Stimulated activated CD4-positive, alpha-beta T cell treated with anti-CD3 and anti-CD28 coated beads, TNF-alpha, amount 100 ng/mL, for 1 hour (primary cell): ENCODE measurements at places on chromosomes 16 and 17.

- no peak for DNase-seq
Observed at GRCh38 chr16:77690416-77690815, 31.9 kb upstream of the NUDT7 start.

DNA sequence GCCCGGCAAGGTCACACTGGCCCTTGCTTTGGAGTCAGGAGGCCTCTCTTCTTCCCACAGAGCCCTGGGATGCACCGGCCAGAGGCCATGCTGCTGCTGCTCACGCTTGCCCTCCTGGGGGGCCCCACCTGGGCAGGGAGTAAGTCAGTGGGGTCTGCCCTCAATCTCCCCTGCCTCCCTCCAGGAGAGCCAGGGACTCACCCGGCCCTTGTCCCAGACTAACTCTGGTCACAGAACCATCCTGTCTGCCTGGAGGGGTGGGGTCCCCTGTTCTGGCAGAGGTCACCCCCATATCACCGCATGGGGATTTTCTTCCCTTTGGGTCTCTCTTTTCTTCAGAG lies 222 bp downstream of the ZG16B start:
- no peak for DNase-seq

GRCh38 chr16:83733301-83733700 lies 74.5 kb upstream of the HSBP1 start:
- no peak for DNase-seq

GRCh38 chr16:88340755-88341150 lies 42.0 kb upstream of the ZNF469 start:
- DNase-seq = no peak

DNA sequence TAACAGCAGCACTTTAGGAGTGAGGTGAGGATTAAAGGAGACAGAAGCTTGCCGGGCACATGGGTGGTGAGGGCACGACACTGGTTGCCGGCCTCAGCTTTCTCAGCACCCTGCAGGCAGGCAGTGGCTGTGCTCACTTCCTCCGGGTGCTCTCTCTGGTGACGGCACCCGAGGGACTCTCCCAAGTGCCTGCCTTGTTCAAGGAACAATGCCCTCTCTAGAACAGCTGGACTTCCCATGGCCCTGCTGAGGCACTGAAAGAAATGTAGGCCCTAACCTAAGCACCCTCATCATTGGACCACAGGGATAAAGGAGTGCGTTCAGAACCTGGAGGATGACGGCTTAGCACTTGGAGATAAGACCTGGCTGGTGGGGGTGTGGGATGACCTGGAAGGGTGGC lies 72.7 kb downstream of the N4BP1 start:
- DNase-seq = no peak

DNA sequence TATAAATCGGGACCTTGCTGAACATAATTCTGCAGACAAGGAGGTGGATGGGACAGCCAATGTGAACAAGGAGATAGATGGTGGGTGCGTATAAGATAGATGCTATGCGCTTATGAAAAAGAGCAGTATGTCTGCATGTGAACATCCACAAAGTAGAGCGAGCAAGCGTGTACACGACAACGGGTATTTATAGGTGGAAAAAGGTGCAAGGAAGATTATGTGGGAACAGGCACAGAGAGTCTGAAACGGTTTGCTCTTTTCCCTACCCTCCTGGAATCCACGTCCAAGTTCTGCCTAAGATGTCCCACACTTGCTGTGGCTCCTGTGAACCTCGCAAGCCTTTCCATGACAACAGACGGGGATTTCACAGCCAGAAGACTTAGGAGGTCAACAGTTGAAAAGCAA lies 43.0 kb downstream of the SNX11 start:
- DNase-seq = no peak

DNA sequence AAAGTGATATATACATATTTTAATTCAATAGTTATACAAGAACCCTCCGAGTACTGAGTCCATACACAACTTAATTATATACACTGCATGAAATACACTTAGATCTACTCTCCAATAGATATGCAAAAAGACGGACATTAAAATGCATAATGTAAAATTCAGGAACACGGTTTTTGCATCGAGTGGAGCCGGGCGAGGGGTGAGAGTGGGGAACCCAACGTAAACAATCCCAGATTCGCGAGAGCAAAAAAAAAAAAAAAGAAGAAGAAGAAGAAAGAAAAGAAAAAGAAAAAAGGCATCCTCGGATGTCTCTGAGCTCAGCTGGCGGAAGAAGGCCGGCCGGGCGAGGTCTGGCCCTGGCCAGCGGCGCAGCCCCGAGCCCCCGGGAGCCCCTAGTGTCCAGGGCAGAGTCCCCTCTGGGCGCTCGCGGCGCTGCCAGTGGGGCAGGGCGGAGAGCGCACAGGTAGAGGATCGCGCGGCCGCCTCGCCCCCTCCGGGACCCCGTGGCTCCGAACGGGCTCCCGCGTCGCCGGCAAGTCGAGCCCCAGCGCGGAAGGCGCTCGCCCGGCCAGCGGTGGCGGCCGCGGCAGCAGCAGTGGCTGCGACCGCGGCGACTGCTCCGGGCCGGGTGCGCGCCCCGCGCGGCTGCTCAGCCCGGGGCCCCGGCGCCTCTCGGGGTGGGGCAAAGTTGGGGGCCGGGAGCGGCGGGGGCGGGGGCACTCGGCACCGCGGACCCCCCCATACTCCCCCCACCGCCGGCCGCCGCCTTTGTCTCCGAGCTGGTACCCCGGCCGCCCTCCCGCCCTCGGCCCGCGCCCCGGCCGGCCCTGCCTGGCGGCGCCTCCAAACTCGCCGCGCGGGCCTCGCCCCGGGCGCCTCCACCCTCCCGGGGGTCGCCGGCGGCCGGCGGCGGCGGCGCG lies 9.6 kb upstream of the ZFHX3 start:
- no peak for DNase-seq

DNA sequence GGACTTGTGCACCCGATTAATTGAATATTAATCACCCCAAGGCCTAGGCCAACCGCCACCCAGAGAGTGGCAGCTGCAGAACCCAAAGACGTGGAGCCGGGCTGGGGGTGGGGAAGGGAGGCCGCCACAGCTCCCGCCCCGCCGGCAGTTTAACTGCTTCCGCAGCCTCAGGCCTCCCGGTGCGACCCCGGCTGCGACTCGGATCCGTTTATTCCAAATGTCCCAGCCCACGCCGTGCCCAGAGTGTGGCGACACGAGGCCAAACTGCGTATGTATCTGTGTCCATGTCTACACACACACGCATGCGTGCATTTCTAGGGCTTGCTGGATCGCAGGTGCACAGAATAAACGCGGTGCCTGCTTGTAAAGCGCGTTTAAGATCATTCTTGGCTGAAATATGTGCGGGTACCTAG lies 802 bp upstream of the TOB1 start:
- DNase-seq = no peak

GRCh38 chr17:38886643-38887010 lies 16.8 kb downstream of the LASP1 start:
- DNase-seq = no peak

DNA sequence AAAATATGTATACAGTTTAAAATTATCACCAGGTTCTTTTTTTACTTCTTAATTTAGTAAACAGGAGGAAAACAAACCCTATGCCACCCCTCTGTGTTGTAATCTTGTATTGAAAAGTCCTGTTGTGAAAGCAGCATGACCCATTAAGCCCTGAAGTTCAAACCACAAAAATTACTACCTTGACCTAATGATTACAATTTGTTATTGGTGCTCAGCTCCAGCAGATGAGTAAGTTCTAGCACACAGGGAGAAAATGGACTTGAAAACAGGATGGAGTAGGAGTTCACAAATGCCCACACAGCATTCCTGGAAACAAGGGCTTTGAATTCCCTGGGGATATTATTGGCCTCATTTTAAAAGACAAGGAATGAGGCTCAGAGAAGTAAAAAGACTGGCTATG lies 505.8 kb upstream of the ERCC4 start:
- DNase-seq = no peak

GRCh38 chr17:17732444-17732843 lies 51.2 kb downstream of the RAI1 start:
- DNase-seq = no peak
